Activated naive CD8-positive, alpha-beta T cell treated with anti-CD3 and anti-CD28 coated beads for 36 hours (primary cell): ENCODE measurements at places on chromosomes 5 and 9. TPM values are rescaled to one million over a fixed set of nuclear protein-coding genes. Genes with fewer than 3 reads are reported as not detected.

- no peak for DNase-seq
Measured at GRCh38 chr9:96163712-96164111, 138.3 kb downstream of the HSD17B3 start.

- no peak for DNase-seq
Measured at GRCh38 chr5:53025487-53025886, 36.3 kb downstream of the ITGA2 start.

DNA sequence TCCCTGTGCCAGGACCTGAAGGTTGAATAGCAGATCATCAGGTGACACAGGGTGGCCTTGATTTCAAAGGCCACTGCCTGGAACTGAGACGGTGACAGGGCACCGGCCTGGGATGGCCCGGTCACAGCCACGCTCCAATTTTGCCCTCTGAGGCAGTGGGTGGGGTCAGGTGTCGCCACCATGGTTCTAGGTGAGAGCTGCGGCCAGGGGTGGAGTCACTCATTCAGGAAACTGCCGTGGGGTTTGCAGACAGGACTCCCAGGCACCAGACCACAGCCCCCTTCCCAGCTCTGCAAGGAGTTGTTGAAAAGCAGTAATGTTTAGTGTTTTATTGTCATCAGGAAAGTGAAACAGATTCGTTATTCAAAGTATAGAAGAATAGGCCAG lies 17.3 kb upstream of the RNU6ATAC start:
- no peak for DNase-seq

PCDHGA6 gene
- total RNA-seq = 0.08 TPM

SPINK7 gene
- not detected for total RNA-seq

PGM5 gene
- not detected for total RNA-seq

LCN15 gene
- total RNA-seq = not detected
